ENCODE measurements at places on chromosomes 11 and 22.

- DNase-seq, result no peak
These were observed 60.3 kb downstream of the LRRC74B start for GRCh38 chr22:21106000-21106399.

DNA sequence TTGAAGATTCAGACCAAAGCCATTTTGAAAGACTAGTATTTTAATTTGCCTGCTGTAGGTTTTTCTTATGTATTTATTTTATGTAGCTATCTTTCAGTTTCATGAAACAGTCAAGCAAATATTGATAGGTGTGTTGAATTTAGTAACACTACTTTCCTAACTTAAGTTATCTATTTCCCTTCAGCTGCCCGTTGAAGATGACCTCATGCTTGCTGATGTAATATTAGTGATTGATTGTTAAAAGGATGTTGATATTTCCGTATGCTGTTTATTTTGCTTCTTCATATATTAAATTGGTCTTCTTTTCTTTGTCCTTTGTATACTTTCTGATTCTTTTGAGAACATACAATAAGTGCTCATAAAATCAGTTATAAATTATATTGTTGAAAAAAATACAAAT, 86.8 kb upstream of the CHORDC1 start:
- no peak for DNase-seq

DNA sequence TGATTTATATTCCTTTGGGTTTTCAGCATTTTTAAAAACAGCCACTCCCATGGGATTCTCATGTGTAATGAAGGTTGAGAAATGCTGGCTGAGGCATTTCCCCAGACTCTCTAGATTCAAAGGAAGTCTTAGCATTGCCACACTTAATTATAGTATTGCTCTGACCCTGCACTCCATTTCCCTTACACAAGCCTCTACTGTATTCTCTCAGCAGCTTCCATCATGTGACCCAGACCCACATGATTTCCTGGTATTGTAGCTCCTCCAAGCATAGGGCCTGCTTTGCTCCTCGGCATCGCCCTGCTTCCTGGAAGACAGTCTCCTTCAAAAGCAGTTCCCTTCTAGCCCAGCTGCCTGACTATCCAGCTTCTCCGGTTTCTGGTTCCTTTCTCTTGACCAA, 261.5 kb downstream of the LARGE1 start:
- peak; percentile 59 for DNase-seq

GRCh38 chr11:76708972-76709660, 38.6 kb upstream of the LRRC32 start:
- DNase-seq, result no peak

DNA sequence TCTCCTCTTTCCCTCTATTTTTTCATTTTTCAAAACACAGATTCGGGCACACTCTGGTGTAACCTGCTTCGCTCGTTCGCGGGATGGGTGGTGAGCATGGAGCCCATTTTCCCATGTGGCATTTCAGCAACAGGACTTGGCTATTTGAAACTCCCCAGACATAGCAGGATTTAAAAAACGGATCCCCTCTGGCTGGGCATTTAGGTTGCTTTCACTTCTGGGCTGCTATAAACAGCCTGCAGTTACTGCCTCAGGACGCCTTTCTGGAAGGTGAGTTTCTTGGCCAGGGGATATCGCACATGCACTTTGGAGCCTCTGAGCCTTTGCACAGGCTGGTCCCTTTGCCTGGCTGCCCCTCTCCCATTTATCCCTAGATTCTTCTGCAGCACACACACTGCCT, 2.8 kb upstream of the MPPED1 start:
- DNase-seq, result no peak

DNA sequence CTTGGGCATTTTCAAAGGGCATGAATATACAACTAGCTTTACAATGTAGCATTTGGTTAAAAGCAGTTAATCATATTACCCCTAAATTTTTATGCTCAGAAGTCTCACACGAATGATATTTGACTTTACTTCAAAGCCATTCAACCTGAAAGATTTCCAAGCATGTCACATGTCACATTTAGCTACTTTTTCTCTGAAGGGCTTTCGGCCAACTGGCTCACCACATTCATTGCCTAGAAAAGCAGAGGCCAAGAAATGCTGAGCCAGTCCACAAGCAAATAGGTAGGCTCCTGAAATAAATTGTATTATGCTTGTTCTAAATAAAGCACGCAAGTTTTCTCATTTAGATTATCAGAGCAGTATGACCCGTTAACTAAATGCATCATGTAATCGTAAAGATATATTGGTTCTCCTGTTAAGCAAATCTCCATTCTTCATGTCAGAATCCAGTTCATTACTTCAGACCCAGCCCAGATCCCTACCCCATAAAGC, 30.6 kb downstream of the PAX6 start:
- DNase-seq, result no peak
